ENCODE measurements at places on chromosomes 12 and 14.

- DNase-seq, result peak; percentile 39
Observed at GRCh38 chr12:29278673-29279420, 102.1 kb downstream of the ERGIC2 start.

DNA sequence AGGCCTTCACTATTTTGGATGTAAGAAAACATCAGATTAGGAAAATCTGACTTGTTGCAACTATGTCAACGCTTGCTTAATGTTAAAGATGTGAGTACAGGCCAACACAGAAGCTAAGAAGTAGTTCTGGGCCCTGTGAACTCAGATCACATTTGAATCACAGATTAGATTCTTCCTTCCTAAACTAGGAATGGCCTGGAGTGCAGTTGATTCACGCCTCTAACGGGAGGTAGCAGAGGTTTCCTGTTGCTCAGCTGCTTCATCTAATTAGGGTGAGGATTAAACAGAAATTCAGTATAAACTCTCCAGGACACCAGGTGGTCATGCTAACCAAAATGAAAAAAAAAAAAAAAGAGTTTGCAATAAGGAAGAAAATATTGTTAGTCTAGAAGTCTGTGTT, 314.3 kb downstream of the TRHDE start:
- DNase-seq, result no peak

DNA sequence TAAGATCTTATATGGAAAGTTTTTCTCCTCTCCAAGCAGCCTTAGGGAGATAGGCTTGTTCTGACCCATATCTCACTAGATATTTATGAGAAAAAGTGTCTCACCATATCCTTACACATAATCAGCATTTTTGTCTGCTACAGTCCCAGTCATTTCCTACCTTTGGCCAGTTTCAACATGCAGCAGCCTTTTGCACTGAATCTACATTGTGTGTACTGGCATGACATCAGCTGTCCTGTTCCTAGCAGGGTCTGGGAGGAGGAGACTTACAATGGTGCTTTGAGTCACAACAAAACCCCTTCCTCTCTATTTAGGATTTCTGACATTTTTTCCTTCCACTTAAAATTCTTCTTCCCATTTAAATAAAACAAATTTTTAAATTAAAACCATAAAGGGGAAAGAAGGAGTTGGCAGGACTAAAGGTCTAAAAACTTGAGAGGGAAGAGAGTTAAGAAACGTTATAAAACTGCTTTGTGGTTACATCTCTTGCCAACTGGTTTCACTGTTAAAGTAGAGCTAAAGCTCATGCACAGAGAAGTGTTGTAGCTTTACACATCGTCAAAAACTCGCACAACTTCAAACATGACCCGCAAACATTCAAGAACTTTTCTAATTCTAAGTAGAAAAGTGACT, 53.3 kb upstream of the CERS5 start:
- no peak for DNase-seq

DNA sequence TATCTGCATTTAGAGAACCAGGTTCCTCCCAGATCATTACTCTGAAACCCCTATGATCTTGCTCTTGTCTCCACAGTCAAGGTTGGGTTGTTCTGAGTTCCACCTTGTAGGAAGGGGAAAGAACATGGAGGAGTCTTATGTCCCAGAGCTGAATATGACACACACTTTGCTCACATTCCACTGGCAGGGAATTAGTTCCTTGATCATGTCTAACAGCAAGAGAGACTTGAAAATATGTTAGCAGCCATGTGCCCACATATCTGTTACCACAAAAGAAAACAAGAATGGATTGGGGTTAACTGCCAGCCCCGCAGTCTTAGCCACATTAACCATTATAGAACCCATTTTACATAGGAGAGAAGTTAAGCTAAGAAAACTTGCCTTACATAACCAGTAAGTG, 71.1 kb upstream of the MDM1 start:
- no peak for DNase-seq

- no peak for DNase-seq
Observed at GRCh38 chr14:97655169-97655948, 858.2 kb downstream of the VRK1 start.
